ENCODE measurements at places on chromosomes 12 and 14. TPM values are rescaled to one million over a fixed set of nuclear protein-coding genes. Genes with fewer than 3 reads are reported as not detected.
A peak's percentile ranks its signal among the peaks of the same experiment; 100 is the strongest.

DNA sequence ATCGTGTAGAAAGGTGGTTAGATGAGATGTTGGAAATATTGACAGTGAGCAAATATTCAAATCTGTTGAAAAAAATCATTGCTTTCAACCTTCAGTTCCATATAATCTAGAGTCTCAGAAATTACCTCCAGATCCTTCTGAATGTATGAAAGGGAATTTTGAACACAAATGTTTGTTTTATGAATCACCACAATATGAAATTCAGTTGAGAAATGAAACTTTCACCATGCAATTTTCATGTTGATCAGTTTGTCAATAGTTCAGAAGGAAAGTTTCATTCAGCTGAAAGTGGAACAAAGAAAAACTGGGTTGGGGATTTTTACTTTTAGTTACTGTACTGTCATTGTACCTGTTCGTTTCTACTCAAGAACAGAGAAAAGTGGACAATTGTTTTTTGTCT lies 953.6 kb downstream of the SLC6A15 start:
- no peak for DNase-seq

The CCDC77 gene
- 10.0 TPM for total RNA-seq

The IGF1 gene
- total RNA-seq: 0.20 TPM

The GPRC5D gene
- total RNA-seq: 0.11 TPM

The FLRT2 gene
- 55.9 TPM for total RNA-seq

- no peak for DNase-seq
These were observed 63.4 kb downstream of the DACT1 start for GRCh38 chr14:58701156-58701555.

The NANOG gene
- total RNA-seq: not detected

The PSMD9 gene
- total RNA-seq: 125 TPM

- DNase-seq: no peak
These were observed 220.2 kb upstream of the NAV3 start for GRCh38 chr12:77610446-77610845.

The SLC10A1 gene
- not detected for total RNA-seq

DNA sequence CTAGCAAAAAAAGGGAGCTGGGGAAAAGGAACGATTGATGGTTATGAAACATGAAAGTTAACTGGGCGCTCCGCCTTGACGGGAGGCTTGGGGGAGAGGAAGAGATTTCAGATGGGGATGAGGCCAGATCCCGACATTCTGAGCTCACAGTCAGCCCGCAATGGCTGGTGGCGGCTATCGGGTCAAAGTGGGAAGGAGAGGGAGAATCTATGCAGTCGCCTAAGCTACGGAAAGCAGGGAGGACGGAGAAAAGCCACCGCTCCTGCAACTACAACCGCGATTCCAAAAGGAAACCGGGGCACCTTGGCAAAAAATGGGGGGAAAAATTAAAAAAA lies 502 bp downstream of the MPHOSPH9 start:
- no peak for DNase-seq

DNA sequence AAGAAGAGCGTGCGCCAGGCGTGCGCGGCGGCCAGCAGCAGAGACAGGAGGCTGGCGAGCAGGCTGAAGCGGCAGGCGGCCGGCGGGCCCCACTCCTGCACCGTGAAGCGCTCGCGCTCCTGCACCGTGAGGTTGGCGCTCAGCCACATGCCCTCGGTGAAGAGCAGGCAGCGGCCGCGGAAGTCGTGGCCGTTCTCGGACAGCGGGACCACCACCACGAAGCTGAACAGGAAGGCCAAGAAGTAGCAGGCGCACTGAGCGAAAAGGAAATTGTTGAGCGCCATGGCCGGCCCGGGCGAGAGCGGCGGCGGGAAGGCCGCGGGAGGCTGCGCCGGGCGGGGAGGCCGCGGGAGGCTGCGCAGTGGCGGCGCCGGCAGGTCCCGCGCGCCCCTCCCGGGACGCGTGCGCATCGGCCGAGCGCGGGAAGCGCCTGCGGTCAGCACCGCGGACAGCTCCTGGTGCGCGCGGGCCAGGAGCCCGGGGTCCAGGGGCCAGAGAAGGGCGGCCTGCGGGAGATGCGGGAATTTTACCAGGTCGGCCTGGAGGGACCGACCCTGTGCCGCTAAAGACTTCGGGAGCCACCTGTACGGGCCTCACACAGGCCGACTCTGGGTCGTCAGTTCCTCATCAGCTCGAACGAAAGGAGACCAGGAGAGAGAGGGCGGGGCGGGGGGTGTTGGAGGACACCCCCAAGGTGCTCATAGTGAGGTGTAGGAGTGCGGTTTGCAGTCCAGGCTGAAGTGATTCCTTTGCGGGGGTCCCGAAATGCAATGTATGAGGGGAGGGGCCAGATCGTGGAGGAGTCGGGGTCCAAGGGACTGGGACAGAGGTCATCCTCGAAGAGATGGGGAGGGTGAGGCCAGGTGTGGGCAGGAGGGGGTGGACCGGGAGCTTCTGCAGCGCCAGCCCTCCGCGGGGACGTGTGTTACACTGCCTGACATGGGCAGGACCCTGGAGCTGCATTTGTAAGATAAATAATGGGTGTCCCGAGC lies at the start of gene TMEM179:
Gene TMEM179, minus strand, starts transcription at position 315 of the 992 bp plus-strand sequence. Its CDS starts 31 bp downstream, at position 284.
- DNase-seq: no peak

DNA sequence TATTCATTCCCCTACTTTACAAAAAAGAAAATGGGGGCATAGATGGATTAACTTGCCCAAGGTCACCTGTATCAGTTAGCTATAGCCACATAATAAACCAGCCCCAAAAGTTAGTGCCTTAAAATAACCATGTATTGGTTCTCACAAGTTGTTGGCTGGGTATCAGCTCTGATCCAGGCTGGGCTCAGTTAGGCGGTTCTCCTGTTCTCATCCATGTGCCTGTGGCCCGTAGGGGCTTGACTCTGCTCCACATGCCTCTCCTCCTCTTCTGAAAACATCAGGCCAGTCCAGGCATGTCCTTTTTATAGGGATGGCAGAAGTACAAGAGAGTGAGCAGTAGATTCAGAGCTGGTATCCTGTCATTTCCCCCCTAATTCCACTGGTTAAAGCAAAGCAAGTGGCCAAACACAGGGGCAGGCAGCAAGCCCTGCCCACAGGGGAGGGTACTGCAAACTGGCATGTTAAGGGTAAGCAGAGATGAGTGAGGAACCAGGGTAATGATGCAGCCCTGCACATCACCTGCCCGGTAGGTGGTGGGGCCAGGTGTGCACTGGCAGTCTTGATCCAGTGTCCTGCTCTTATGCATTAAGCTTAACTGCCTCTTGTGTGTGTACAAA lies 47.9 kb upstream of the TUNAR start:
- no peak for DNase-seq

DNA sequence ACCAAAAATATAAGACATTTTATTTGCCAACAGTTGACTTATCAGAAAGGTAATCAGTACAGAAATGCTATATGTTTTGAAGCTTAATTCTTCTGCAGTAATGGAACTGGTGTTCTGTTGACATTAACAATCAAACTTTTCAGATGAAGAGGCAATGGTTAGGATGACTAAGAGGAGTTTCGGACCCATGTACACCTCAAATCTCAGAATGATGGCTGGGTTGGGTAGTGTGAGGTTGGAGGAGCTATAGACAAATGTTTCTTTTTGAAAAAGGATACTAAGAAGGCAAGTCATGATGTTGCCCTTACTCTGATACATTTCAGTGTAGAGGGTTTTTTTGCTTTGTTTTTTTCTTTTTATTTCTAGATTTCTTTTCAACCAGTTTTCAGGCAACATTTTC lies 66.9 kb downstream of the KNTC1 start:
- DNase-seq: no peak

The HIGD1C gene
- not detected for total RNA-seq

The OVCH1 gene
- 0.21 TPM for total RNA-seq

DNA sequence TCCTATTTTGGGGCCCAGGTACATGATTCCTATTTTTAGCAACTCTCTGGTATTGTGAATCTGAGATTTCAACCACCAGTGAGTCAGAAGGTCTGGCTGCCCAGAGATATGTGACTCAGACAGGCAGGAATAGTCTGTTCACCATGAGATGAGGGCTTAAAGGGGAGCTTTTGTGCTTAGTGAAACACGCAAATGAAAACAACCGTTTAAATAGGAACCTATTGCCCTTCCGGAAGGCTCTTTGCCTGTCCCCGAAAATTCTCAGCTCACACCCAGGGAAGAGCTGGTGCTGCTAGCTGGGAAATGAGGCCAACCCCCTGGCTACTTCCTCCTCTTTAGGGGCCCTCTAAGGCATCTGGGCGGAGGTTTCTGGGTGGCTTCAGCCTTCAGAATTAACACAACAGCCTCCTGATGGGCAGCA lies 283.6 kb downstream of the CACNA1C start:
- DNase-seq: peak; percentile 4

GRCh38 chr12:113179023-113179422 lies 6.3 kb downstream of the DDX54 start:
- DNase-seq: no peak

- no peak for DNase-seq
These were observed 75.5 kb downstream of the ACADS start for GRCh38 chr12:120801146-120801545.

GRCh38 chr14:43786066-43786762 lies 720.9 kb downstream of the FSCB start:
- DNase-seq: no peak

- DNase-seq: peak; percentile 10
These were observed 31.2 kb downstream of the TAS2R7 start for GRCh38 chr12:10771132-10771733.

GRCh38 chr14:20578325-20578724 lies 9.5 kb downstream of the RNASE11 start:
- no peak for DNase-seq

DNA sequence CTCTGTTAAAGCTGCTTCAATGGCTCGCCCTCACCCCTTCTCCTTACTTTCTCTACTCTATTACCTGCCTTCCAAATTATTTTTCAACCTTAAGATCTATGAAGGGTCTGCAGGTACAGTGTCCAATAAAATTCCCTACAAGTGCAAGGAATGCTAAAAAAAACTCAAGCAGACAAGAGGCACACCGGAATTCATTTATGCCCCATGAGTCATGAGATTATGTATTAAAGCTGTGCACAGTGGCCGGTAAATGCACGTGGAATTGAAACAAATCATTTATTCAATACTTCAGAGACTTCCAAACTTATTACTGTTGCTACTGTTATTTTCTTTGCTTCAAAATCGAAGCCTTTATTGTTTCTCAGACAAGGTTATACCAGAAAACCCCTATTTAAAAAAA lies 68.4 kb downstream of the ST8SIA1 start:
- DNase-seq: no peak

GRCh38 chr12:132194556-132194955 lies 50.3 kb downstream of the NOC4L start:
- no peak for DNase-seq

The PRH2 gene
- total RNA-seq: not detected

GRCh38 chr12:57753756-57754337 lies 1.1 kb upstream of the MARCHF9 start:
- DNase-seq: no peak

DNA sequence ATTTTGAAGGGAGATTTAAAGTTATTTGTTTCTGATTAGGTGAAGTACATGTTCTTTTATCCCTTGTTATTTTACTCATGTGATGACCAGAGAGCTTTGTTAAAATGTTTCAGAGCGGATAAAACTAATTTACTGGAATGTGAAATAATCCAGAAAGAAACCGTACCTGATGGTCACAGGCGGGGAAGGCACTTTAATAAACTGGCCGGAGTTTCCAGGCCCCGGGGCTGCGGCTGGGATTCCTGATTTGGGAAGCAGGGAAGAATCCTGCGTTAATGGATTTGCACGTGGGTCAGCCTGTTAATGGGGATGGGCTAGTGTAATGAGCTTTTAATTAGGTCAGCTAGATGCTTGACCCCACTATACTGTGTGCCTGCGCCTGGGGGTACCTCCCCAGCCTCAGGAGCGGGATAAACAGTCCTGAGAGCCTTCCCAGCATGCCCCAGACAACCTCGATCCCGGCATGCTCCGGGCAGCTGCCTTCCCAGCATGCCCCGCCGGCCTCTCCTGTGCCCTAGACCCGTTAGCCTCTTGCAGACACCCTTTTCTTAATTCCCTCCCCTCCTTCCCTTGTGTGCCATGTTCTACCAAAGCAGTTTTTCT lies 208.6 kb upstream of the CDKN3 start:
- no peak for DNase-seq

DNA sequence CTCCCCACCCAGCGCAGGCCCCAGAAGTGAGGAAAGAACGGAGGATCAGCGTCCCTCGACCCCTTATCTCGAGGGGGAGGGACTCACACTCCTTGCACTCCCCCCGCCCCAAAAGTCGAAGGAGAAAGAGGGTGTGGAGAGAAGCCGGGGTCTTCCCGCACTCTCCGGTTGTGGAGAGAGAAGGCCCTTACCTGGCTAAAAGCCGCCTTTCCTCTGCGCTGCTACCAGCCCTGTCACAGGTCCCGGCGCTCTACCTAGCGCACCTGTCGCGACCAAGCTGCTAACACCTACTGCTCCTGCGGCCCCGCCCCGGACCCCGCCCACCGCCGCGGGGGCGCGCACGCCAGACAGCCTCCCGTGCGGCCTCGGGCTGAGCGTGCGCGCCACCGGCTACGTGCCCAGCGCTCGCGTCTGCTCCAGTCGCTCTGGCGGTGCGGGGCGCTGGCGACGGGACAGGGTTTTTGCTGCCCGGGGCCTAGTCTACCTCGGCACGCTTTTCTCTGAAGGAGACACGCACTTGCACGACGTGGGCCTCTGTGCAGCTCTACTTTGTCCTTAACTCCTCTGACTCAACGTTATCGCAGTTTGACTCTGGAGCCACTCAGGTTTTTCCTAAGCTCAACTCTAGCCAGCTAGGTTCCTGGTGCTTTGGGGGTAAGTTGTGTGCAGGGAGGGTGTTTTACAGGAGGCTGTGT lies at the start of gene LIMA1:
Gene LIMA1, minus strand, starts transcription at position 292 of the 695 bp plus-strand sequence. CDS start 34,769 bp downstream, outside the sequence.
- DNase-seq: peak; percentile 35

The MAPK1IP1L gene
- total RNA-seq: 22.9 TPM

The NKX2-1 gene
- total RNA-seq: not detected

DNA sequence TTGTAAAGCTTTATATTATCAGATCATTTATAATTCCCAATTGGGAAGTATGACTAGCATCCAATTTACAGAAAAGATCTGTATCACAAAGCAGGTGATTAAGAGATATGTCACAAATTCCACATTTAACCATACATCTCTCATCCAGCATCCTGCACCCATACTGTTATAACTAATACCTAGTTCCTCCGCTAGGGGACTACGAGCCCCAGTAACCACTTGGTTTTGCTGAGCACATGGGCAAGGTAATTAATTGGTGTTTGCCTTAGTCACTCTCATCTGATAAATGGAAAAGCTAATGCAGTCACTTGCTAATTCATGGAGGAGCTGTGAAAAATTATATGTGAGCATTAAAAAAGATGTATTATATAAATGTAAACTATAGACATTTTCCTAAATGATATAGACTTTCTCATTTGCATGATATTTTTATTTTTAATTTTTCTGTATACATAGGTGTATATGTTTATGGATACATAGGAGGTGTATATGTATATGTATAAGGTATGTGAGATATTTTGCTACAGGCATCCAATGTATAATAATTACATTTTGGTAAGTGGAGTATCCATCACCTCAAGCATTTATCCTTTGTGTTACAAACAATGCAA lies 1031.8 kb downstream of the GALC start:
- no peak for DNase-seq

The HSPB8 gene
- total RNA-seq: 8.7 TPM

The KLHL33 gene
- 0.04 TPM for total RNA-seq

The ART4 gene
- total RNA-seq: 74.4 TPM

The ANO2 gene
- 12.7 TPM for total RNA-seq
